Calu3 (cell line): ENCODE measurements at places on chromosomes 11 and 22.
A peak's percentile ranks its signal among the peaks of the same experiment; 100 is the strongest.

GRCh38 chr11:17504330-17505107 lies 27.9 kb upstream of the ABCC8 start:
- peak; percentile 90 for DNase-seq

- DNase-seq: no peak
Observed at GRCh38 chr22:20487715-20488114, 7.9 kb downstream of the KLHL22 start.

DNA sequence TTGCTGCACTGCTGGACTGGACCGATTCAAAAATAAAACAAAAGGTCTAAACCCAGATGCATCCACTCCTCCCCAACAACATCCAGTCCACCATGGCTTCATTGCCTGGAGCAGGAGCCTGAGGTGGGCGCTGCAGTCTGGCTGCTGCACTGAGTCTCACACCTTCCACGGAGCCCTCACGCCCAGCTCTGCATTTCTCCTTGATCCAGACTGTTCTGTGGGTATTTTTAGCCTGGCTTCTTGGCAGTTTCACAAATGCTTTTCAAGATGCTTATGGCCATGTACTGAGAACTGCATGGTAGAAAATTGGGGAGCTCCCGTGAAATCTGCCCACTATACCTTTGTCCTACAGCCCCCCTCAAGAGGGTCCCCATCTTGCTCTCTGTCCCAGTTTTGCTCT lies 53.3 kb upstream of the JAM3 start:
- DNase-seq: no peak

GRCh38 chr22:47782328-47783075 lies 1020.1 kb downstream of the TBC1D22A start:
- DNase-seq: no peak

GRCh38 chr11:101705972-101706371 lies 122.2 kb upstream of the TRPC6 start:
- no peak for DNase-seq

GRCh38 chr11:67053896-67054329 lies 2.7 kb upstream of the RHOD start:
- DNase-seq: peak; percentile 77

DNA sequence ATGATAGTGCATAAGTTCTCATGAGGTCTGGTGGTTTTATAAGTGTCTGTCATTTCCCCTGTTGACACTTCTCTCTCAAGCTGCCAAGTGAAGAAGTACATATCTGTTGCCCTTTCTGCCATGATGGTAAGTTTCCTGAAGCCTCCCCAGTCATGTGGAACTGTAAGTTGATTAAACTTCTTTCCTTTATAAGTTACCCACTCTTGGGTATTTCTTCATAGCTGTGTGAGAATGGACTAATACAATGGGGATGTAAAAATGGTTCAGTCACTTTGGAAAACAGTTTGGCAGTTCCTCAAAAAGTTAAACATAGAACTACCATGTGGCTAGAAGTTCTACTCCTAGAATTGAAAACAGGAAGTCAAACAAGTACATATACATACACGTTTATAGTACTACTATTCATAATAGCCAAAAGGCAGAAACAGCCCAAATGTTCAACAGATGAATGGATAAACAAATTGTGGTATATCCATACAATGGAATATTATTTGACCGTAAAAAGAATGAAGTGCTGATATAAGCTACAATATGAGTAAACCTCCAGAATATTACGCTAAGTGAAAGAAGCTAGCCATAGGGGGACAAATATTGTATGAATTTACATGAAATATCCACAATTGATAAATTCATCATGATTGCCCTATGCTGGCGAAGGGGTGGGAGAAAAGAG lies 16.0 kb upstream of the DKK3 start:
- no peak for DNase-seq

GRCh38 chr11:12318791-12319438 lies 58.5 kb upstream of the PARVA start:
- DNase-seq: no peak
